Fibroblast of the conjunctiva (primary cell): ENCODE measurements at places on chromosomes 5 and 9.

- no peak for DNase-seq
Measured at GRCh38 chr9:100573655-100574260, 4.1 kb upstream of the CAVIN4 start.

- DNase-seq, result no peak
Measured at GRCh38 chr9:92637886-92638620, 31.9 kb downstream of the IPPK start.

DNA sequence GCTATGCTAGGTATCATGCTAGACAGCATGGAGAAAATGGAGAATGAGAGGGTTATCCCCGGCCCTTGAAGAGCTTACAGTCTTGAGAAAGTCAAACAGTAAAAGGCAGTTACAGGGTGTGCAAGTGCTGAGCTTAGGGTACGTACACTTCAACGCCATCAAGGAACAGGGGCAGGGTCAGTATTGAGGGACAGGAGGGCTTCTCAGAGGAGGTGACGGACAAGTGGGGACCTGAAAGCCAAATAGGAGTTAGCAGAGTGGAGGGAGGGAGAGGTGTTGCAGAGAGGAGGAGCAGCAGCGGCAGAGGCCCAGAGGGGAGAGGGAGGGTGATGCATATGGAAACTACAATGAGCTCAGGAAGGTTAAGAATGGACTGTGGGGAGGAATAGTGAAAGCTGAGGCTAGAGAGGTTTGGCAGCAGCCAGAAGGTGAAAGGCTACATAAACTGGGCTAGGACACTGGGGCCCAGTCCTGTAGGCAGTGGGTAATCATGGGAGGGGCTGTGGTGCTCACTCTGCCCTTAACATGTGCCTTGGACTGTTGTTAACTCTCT is 88.0 kb downstream of the NRG2 start:
- DNase-seq, result no peak

- DNase-seq, result no peak
Measured at GRCh38 chr5:71767661-71768060, 48.6 kb downstream of the CARTPT start.

DNA sequence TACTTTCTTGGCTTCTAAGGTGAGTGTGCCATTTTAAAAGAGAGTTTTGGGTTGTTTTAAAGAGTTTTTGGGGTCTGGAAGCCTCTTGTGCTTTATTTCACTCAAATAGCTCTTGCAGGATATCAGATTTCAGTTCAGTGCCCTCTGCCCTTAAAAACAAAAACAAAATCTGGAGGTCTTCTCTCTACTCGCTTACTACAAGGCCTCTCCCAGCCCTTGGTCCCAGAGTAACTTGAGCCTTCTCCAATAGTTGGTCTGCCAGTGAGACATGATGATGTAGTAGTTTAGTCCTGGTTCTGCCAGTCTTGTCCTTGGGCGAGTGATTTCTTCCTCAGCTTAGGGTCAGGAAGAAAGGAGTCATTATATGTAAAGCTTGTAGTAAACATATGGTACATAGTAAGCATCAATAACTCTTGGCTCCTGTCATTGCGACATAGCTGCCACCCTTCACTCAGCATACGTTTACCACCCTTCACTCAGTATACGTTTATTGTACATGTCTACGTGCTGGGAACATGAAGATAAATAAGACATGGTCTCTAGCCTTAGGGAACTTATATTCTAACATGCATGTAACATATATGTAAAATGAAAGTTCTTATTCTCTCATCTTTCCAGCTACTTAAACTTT is 147.6 kb downstream of the MAN2A1 start:
- DNase-seq, result no peak

- DNase-seq, result peak; percentile 28
Measured at GRCh38 chr5:131198625-131199024, 27.9 kb downstream of the LYRM7 start.

GRCh38 chr5:80822640-80823039 is 137.5 kb upstream of the RASGRF2 start:
- DNase-seq, result no peak

GRCh38 chr5:76332611-76333205 is 70.4 kb upstream of the IQGAP2 start:
- no peak for DNase-seq

DNA sequence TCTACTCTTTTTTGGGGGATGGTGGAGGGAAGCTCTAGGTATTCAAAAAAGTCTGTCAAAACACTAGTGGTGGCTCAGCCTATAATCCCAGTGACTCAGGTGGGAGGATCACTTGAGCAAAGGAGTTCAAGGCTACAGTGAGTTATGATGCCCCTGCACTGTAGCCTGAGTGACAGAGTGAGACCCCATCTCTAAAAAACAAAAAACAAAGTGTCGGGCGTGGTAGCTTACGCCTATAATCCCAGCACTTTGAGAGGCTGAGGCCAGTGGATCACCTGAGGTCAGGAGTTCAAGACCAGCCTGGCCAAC is 15.8 kb upstream of the SLC35D2 start:
- DNase-seq, result no peak

GRCh38 chr5:20486826-20487225 is 498.8 kb upstream of the CDH18 start:
- DNase-seq, result no peak

- no peak for DNase-seq
Measured at GRCh38 chr9:86043999-86044398, 55.4 kb downstream of the GOLM1 start.

GRCh38 chr9:87382900-87383299 is 114.8 kb upstream of the DAPK1 start:
- peak; percentile 66 for DNase-seq

DNA sequence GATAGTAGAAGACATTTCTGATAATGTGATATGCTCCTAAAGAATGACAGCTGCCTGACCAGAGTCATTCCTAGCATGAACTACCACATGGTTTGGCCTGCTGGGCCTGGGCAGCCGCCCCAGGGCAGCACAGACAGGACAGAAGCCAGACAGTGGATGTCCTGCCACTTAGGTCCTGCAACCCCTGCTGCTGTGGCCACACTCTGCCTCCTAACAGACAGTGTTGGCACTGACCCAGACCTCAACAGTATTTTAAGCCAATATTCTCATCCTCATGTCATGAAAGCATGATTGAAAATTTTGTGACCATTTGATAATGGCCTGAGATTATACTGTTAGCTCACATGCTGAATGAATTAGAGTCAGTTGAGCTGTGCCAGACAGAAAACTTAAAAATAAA is 15.8 kb downstream of the CENPP start:
- no peak for DNase-seq

- peak; percentile 35 for DNase-seq
Measured at GRCh38 chr5:54049963-54050362, 260.4 kb downstream of the ARL15 start.

DNA sequence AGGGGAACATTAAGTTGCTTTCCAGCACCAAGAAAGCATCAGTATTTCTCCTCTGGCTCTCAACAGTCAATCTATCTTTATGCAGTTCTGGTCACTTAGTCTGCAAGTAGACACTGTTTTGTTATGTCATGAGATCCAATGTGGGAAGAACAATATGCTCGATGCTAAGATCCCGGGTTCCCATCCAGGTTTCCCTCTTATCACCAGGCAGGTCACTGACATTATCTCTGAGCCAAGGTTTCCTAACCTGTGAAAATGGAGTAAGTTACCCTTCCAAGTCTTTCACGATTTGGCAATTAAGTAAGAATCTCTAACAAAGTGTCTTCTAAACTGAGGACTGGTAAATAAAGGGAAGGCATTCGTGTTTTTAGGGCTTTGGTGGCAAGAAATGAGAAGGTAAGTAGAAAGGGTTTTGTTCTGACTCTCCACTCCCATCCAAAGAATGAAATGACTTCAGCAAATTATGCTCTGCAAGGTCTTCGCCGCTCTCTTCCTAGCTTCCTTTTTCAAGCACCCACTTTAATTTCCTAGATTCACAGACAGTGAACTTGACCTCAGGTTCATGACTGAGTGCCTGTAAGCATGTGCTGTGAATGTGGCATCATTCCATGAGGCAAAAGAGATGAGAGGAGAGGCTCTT is 86.4 kb downstream of the DCP2 start:
- DNase-seq, result no peak

- no peak for DNase-seq
Measured at GRCh38 chr5:522899-523440, 1.3 kb downstream of the SLC9A3 start.

DNA sequence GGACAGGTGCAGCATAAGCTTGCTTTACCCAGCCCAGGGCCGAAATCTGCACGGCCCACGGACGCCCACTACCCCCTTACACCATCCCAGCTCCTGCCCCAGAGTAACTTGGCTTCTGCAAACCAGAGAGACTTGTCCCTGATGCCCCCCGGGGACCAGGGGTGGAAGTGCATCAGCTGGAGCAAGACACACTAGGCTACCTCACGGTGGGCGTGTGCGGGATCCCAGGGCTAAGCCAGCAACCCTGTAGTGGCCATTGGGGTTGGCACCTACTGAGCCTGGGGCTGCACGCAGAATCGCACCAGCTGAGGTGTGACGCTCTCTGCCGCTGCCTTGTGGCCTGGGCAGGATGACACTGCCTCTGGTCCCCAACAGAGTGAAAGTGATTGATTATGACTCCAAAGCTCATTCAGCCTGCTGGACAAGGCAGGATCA is 6.1 kb upstream of the ZNF79 start:
- DNase-seq, result no peak

- no peak for DNase-seq
Measured at GRCh38 chr9:16446636-16447035, 423.8 kb downstream of the BNC2 start.

DNA sequence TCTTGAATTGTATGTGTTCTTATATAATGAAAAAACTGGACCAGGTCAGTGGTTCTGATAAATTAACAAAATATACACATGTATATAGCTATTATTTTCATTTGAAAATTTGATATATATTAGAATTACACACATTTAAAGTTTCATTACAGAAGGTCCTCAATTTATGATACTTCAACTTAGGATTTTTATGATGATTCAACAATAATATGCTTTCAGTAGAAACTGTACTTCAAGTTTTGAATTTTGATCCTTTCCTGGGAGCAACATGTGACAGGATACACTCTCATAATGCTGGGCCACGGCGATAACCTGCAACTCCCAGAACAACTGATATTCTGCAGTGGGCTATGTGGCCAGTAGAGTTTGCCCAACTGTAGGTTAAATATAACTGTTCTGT is 344.7 kb downstream of the TAF11L14 start:
- no peak for DNase-seq

DNA sequence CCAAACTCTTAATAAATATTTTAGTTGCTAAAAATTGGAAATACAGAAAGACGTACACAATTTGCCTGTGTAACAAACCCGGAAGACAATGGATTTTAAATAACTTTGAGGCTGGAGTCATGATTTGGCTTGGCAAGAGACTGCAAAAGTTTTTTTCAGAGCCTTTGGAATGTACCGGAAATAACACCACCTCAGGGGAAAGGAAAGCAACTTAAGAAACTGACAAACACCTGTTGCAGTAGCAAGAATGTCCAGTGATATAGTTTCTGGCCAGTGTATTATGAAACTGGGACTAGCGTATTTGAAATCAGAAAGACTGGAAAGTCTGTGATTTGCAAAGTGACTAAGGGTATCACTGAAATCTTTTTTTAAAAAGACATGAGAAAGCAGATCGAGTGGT is 842 bp downstream of the MUSK start:
- no peak for DNase-seq

DNA sequence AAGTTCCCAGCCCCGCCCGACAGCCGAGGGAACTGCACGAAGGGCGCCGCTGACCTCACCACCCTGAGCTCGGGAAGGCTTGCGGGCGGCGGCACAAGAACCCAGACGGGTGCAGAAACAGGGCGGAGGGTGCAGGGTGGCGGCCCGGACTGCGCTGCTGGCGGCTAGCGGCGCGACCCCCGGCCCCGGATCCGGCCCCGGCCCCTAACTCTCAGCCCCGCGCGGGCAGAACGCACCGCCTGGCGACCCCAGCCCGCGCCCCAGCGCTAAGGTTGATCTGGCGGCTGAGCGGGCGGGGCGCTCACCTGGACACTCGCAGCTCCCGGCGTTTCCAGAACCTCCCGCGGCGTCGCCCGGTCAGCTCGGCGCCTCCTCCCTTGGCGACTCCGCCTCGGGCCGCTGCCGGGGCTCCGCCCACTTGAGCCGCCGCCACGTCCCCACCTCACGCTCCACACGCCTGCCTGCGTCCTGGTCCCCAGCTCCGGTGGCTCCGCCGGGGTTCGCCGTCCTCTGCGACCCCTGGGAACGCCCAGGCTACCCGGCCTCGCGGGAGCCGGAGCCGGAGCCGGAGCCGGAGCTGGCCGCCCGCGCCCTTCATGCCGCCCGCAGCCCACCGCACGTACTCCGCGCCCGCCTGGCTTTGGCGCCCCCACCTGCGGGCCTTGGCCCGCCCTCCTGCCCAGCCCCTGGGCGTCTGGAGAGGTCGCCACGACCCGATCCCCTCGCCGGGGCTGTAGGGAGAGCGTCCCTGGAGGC is at the start of gene P4HA2:
Gene P4HA2 (minus strand): TSS at position 369 of the 756 bp plus-strand sequence. CDS start 9,227 bp downstream, outside the sequence.
- peak; percentile 36 for DNase-seq

DNA sequence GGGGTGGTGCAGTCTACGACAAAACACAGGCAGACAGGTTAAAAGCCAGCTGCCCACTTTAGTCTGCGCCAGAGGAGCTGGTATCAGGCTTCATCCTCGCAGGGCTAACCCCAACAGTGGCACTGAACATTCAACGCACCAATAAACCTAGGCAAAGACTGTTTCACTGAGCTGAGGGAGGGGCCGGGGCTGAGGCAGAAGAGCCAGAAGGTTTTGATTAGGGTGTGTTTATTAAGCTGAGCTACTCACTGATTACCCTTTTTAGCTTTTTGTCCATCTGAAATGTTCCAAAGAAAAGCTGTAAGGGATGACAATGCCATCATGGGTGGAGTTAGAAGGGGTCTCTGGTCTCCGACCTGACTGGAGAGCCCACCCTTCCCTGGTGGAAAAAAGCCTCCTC is 1.4 kb downstream of the ZMYND19 start:
- DNase-seq, result no peak

GRCh38 chr5:65199993-65200675 is 281.6 kb downstream of the ADAMTS6 start:
- DNase-seq, result peak; percentile 53

- DNase-seq, result no peak
Measured at GRCh38 chr5:142319105-142319504, 5.7 kb downstream of the SPRY4 start.

- DNase-seq, result no peak
Measured at GRCh38 chr9:23659346-23660006, 166.6 kb downstream of the ELAVL2 start.

- DNase-seq, result no peak
Measured at GRCh38 chr9:111621895-111622480, 9.1 kb upstream of the DNAJC25 start.

GRCh38 chr5:123819833-123820232 is 307.9 kb downstream of the CSNK1G3 start:
- DNase-seq, result peak; percentile 89

DNA sequence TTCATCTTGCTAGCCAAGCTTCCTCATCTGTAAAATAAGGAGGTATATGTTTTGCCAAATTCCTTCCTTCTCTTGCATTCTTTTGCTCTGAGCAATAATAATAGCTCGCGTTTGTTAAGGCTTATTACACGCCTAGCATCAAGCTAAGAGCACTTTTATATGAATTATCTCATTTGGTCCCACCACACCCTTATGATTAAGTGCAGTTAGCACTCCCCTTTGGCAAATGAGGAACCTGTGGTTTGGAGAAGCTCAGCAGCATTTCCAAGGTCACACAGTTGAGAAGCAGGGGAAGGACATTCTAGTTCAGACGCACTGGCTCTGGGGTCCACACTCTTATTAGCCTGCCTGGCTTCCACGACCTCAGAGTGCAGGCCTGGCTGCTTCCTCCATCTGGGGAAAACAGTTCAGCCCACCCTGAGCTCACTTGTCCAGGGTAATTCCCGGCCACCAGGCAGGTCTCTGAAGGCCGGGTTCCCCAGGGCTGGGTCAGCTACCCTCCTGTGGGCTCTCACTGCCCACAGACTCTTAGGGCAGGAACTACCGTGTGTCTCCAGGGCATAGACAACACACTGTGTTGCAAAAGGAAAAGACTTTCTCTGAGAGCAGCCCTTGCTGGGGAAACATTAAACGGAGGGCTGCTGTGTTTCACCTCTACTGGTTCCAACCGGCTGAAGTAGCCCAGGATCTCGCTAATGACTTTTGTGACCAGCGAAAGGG is 9.9 kb upstream of the FBP1 start:
- DNase-seq, result no peak
